AG09319 (cell line): ENCODE measurements at places on chromosomes 6 and 20.

DNA sequence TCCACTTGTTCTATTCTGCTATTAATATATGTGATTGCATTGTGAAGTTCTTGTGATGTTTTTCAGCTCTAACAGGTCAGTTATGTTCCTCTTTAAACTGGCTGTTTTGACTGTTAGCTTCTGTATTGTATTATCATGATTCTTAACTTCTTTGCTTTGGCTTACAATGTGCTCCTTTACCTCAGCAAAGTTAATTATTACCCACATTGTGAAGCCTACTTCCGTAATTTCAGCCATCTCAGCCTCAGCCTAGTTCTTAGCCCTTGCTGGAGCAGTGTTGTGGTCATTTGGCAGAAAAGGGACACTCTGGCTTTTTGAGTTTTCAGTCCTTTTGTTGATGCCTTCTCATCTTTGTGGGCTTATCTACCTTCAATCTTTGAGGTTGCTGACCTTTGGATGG is 440.2 kb downstream of the TBC1D32 start:
- no peak for DNase-seq

GRCh38 chr6:13762611-13763441 is 51.2 kb upstream of the RANBP9 start:
- peak; percentile 88 for DNase-seq

DNA sequence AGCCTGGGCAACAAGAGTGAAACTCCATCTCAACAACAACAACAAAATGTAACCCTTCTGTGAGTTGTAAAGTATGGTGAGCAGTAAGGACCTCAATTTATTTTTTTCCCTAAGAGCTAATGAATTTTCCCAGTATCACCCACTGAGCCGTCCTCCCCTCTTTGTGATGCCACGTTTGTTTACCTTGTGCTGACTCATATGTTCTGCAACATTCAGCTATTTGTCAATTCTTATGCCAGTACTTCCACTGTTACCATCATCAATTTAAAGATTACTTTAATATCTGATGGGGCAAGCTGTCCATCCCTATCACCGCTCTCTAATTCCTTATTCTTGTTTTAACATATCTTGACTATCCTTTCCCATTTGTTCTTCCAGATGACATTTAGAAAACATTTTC is 37.5 kb downstream of the MAK start:
- DNase-seq: peak; percentile 2

DNA sequence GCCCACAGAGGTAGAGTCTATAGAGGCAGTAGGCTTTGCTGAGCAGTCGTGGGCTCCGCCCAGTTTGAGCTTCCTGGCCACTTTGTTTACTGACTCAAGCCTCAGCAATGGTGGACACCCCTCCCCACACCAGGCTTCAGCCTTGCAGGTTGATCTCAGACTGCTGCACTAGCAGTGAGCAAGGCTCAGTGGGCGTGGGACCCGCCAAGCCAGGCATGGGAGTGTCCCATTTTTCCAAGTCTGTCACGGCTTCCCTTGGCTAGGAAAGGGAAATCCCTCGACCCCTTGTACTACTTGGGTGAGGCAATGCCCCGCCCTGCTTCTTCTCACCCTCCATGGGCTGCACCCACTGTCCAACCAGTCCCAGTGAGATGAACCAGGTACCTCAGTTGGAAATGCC is 135.3 kb upstream of the NT5E start:
- DNase-seq: no peak

DNA sequence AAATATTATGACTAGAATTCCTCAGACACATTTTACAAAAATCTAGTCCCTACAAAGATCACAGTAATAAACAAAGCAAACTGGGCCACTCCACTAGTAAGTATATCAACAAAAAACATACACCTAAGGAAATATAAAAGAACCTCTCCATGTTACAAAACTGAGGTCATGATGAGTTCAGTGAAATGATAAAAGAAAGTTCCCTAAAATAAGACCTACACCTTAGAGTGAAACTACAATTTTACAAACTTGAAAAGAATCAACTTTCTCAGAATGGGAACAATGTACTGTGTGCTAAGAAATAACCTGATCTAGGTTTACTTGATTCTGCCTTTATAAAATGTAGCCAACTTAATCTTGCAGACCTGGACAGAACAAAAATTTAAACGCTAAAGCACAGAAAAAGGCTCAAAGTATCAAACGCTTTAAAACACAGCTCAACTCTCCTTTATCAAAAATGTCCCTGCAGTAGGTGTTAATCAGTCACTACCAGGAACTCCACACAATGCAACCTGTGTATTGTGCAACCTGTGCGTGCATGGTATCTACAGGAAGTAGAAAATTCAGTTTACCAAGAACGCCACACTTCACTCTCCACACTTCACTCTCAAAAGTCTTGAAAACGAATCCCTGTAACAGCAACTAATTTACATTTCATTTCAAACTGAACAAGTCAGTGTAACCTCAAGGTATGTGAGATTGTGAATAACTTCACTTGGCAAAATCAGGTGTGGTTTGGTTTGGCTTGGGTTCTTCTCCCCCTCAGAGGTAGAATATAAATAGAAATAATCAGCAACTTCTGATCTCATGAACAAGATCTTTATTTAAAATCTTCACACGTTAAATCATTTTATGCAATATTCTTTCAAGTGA is 1.8 kb downstream of the RALGAPA2 start:
- DNase-seq: no peak

DNA sequence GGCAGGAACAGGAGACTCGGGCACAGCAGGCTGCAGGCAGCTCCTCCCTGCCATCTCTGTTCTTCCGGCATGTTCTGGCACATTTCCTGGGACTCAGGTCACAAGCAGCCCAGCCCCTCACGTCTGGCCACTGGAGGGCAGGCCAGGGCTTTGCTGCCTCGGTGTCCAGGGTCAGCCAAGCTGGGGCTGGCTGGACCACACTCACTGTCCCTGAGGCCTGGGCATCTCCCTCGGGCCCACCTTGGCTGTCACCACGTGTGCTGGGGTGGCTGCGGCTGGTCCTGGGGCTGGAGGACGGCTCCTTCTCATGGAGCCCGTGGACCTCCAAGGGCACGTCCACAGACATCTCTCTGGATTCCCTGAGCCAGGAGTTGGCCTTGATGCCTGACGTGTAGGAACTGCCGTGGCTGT is 18.5 kb downstream of the FRMD1 start:
- peak; percentile 4 for DNase-seq

GRCh38 chr20:38272398-38272797 is 11.9 kb upstream of the KIAA1755 start:
- DNase-seq: no peak

DNA sequence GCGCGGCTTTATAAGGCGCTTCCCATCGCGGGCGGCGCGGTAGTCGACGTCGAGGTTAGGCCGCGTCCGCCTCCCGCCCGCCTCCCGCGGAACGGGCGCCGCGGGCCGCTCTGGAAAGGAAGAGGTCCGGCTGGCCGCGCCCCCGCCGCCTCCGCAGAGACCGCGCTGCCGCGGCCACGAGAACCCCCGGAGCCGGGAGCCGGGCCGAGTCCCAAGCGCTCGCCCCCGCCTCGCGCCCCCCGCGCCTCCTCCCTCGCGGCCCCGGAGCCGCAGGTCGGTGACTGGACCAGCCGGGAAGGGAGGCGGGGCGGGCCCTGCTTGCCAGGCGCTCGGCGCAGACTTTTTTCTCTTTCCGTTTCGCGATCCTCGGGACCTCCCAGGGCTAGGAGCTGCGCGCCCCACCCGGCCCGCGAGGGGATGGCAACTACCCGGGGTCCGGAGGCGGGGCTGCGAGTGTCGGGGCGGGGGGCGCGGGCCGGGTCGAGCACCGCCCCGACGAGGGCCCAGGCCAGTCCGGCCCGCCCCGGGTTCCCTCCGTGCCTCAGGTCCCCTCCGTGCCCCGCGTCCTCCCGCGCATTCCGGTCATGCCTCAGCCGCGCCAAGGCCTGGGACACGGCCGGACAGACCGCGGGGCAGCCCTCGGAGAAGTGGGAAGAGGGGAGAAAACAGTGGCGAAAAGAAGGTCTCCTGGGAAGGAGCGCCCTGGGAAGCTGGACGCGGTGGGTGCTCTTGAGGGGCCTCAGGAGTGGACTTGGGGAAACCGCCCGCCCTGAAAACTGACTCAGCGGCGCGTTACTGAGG is 417 bp upstream of the PXDC1 start:
- DNase-seq: peak; percentile 85

GRCh38 chr6:145887969-145888368 is 73.4 kb upstream of the FBXO30 start:
- DNase-seq: no peak
